ENCODE measurements at places on chromosomes 6 and 20.

- DNase-seq = no peak
These were observed 1.0 kb downstream of the SALL4 start for GRCh38 chr20:51801122-51801822.

GRCh38 chr6:12069891-12070529, 57.9 kb downstream of the HIVEP1 start:
- no peak for DNase-seq

DNA sequence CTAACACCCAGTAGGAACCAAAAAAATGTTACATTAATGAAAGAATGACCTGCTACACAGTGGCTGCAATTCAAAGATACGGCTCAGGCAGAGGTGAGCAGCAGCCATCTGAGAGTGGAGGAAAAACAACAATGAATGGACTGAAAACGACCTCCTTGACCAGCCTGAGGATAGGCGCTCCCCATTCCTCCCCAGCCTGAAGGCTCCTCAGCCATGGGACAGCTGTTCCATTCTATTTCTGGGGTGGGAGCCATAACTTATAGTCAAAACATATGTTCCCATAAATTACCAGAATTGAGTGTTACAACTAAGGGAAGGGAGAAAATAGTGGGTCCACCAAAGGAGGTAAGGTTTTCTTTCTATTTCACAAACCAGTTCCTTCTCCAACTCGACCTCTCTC, 27.2 kb downstream of the FYN start:
- no peak for DNase-seq

GRCh38 chr6:28167926-28168325, 26.2 kb downstream of the ZKSCAN8 start:
- no peak for DNase-seq

GRCh38 chr6:124205921-124206320, 402.3 kb downstream of the NKAIN2 start:
- no peak for DNase-seq

DNA sequence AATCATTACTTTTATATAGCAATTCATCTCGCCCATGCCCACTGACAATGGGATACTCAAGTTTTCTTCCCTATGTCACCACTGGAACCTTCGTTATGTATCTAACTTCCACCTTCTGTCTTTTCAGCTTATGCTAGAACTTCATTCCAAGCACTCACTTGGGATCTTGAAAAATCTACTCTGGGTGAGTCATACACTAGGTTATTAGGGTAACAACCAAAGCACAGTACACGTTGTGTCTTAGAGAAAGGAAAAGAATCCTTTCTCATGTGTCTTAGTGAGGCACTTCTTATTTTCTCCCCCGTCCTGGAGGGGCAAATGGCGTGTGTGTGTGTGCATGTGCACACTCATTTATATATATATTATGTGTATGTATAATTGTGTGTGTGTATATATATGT, 18.3 kb upstream of the FAM162B start:
- DNase-seq = no peak

GRCh38 chr6:138943089-138943625, 44.9 kb downstream of the REPS1 start:
- no peak for DNase-seq

DNA sequence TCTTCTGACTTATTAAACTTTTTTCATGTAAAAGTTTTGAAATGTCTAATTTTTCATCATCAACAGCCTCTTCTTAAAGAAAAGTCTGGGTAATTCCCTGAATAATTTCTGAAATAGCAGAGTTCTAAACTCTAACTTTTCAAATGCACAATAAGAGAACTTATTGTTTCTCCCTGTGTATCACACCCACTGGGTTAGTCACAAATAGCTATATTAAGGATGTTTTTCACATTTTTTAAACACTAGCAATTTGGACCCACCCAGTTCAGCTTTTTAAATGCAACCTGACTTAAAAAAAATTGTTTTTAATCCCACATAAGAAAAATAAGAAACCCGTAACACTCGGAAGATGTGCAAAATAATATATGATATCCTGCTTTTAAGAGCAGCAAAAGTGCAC, 61.4 kb upstream of the UTRN start:
- no peak for DNase-seq

DNA sequence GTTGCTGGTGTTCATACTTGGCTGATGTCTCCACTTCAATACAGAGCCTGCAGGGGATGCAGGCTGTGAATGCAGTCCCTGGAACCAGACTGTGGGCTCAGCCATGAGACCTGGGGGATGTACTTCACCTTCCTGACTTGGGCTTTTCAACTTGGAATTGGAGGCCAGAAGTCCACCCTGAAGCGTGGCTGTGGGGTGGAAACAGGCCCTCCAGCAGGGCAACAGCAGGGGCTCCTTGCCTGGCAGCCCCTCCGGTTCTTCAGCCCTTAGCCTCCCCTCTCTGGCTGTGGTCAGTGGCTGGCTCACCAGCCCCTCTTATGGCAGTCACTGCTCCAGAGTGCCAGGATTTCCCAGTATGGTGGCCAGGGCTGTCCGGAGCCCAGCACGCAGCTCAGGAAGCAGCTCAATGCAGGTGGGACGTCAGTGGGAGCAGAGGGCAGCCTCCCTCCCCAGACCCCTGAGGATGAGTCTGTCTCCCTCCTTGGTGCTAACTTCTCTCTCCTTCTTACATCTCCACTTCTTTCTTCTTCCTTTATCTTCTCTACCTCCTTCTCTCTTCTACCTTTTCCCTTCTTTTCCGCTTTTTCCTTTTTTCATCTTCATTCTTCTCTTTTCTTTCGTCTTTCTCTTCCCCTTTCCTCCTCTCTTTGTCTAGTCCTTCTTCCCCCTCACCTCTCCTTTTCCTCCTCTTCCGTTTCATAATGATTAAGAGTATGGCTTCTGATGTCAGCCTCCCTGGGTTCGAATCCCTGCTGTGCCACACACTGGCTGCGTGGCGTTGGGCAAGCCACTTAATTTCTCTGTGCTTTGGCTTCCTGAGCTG, 45.3 kb downstream of the SLC52A3 start:
- no peak for DNase-seq

- no peak for DNase-seq
These were observed 8.8 kb upstream of the VSX1 start for GRCh38 chr20:25090492-25091429.

- DNase-seq = no peak
These were observed 611.9 kb downstream of the DHX35 start for GRCh38 chr20:39574061-39574460.

DNA sequence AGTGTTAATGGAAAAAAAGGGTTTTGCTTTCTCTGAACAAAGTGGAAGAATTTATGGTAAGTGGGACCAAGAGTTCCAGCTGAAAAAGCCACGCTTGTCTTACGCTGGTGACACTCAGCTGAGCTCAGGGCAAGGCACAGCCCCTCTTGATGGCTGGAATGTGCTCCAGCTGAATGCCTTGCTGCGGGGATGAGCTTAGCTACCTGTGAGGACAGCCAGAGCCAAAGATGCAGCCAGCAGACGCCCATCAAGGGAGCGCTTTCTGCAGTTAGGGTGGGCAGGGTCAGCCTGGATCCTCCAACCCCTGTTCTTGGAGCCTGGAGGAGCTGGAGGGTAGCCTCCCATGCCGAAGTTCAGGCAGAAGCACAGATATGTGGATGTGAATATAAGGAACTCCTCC, 191.4 kb downstream of the SCP2D1 start:
- no peak for DNase-seq

- DNase-seq = no peak
These were observed 111.0 kb upstream of the NUP153 start for GRCh38 chr6:17817763-17818162.

DNA sequence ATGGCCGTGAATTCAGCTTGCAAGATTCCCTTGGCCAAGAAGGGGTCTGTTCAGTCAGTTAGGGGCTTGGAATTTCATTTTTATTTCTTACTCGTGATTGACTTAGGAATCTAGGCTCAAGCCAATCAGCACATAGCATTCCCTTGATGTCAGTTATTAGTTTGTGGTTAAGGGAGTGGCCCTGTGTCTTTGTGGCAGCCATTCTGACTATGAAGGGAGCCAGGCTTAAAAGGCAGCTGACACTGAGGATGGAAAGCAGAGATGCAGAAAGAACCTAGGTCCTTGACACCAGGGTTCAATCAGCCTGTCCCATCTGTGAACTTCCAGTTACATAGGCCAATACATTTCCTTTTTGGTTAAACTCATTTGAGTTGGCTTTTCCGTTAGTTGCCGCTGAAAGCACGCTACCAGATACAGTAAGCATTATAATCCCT, 48.1 kb downstream of the MCUR1 start:
- DNase-seq = peak; percentile 28

GRCh38 chr6:165404697-165405096, 95.3 kb upstream of the C6orf118 start:
- DNase-seq = no peak

DNA sequence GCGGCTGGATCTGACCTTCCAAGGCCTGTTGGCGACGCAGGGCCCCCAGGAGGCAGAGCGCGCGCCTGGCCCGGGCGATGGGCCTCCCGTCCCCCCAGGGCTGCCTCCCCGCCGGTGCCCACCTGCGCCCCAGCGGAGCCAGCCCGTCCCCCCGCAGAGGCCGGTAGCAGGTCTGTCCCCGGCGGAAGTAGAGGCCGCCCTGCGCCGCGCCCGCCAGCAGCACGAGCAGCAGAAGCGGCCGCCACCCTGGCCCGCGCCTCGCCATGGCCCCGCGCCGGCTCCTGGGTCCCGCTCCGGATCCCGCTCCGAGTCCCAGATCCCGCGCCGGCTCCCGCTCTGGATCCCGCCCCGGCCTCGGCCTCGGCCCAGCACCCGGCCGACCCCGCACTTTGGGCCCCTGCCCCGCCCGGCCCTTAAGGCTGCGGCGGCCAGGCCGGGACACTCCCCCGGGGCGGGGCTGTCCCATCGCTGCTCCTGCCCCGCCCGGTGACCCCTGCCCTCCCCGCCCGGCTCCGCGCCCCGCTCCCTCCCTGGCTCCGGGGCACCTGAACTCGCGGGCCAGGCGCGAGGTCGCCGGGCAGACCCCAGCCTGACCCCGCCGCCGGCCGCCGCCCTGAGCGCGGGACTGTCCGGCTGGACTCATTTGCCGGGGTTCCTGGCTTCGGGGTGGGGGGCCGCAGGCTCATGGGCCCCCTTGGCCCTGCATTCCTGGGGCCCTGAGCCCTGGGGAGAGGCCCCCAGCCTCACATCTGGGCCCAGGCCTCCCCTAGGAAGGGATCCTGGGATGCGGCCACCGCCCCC, at the start of gene CTSZ:
Gene CTSZ, minus strand, starts transcription at position 391 of the 801 bp plus-strand sequence. Its CDS starts 126 bp downstream, at position 265.
- DNase-seq = no peak

DNA sequence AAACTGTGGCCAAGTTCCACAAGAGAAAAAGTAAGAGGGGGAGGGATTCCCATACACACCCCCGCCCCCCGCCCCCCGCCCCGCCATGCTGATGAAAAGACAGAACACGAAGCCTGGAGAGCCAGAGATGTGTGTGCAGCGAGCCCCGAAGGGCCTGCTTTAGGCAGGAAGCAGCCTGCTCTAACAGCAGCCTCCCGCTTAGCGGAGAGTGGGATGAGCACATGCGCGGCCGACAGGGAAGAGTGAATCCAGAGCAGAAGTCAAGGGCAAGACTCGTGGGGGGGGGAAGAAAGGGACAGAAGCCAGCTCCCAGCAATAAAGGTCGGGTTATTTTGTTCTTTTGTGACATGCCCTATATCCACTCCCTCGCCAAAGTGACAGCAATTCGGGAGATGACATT, 67.2 kb upstream of the PTGIS start:
- no peak for DNase-seq
